ENCODE measurements at places on chromosomes 5 and 9.
A peak's percentile ranks its signal among the peaks of the same experiment; 100 is the strongest.

DNA sequence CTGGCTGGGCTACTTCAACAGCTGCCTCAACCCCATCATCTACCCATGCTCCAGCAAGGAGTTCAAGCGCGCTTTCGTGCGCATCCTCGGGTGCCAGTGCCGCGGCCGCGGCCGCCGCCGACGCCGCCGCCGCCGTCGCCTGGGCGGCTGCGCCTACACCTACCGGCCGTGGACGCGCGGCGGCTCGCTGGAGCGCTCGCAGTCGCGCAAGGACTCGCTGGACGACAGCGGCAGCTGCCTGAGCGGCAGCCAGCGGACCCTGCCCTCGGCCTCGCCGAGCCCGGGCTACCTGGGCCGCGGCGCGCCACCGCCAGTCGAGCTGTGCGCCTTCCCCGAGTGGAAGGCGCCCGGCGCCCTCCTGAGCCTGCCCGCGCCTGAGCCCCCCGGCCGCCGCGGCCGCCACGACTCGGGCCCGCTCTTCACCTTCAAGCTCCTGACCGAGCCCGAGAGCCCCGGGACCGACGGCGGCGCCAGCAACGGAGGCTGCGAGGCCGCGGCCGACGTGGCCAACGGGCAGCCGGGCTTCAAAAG lies 36.9 kb upstream of the TTC1 start:
- peak; percentile 5 for DNase-seq

DNA sequence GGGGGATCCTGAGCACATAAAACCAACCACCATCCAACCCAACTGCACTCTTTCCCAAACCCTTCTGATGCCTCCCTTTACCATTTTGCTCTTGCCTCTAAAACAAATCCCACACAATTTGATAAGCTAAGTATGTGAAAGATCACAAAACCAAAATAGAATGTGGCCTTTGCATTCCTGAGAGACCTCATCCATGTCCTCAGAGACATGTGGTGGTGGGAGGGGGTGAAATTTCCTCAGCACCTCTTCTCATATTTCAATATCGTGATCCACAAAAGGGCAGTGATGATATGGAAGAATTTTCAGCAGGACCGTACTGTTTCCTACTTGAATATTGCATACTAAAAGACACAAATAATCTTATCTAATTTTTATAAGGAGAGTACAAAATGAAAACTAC lies 423.3 kb downstream of the TLE1 start:
- no peak for DNase-seq

- DNase-seq: no peak
Observed at GRCh38 chr5:42582723-42583122, 159.5 kb downstream of the GHR start.

- no peak for DNase-seq
Observed at GRCh38 chr5:31581498-31582099, 49.5 kb downstream of the C5orf22 start.

DNA sequence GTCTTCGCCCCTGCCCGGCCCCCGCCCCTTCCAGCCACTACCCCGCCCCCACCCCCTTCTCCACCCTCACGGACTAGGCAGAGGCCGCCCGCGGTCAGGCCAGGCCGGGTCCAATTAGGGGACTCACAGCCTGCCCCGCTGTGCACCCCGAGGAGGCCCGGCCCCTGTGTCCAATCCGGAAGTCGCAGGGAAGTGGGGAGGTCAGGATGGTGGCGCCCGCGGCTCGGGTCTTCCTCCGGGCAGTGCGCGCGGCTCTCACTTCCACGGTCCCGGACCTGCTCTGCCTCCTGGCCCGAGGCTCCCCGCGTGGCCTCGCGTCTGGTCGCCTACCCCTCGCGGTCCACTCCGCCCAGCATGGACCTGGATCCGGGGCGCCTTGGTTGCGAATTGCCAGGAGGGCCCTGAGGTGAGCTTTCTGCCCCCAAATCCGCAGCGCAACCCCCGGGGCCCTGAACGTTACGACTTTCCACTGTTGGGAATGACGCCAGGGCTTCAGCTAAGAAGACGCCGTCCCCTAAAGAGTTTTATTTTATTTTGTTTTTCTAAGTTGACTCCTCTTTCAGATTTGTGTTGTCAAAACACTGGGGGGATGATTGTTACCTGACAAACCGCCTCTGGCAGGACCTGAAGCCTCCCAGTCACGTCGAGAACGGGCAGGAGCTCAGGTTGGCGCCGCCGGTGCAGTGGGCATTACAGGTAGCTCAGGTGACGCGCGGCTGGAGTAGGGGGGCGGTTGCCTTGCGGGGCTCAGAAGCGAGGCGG lies 763 bp upstream of the IRX2 start:
- DNase-seq: no peak

All from stimulated activated naive CD8-positive, alpha-beta T cell treated with anti-CD3 and anti-CD28 coated beads, Interleukin-15, Interleukin-2, amounts not matched to agents 100 U/mL and 50 U/mL, for 24 hours (primary cell).